ENCODE measurements at places on chromosomes 2 and 18.

DNA sequence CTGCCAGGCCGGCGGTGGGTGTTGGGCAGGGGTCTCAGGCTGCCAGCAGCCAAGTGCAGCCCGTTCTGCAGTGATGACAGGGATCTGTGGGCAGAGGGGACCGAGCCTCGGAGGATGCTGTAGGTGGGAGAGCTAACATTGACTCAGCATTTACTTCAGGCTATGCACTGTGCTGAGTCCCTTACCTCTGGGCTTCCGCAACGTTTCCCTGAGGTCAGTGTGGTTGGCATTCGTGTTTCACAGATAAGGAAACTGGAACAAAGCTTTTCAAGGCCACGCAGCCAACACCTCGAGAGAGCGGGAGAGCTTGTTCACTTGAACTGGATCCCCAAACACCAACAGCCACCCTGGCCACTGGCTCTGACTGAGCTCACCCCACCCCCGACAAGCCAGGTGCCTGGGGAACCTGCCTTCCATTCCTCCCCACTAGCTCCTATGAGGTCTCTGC is 839 bp upstream of the GPR148 start:
- DNase-seq: no peak

- DNase-seq: no peak
Observed at GRCh38 chr18:79738581-79739439, 58.9 kb upstream of the KCNG2 start.

- DNase-seq: no peak
Observed at GRCh38 chr2:25558262-25558661, 115.1 kb downstream of the DTNB start.

GRCh38 chr18:7011142-7011541 is 106.5 kb downstream of the LAMA1 start:
- no peak for DNase-seq

- no peak for DNase-seq
Observed at GRCh38 chr2:66772618-66773017, 337.7 kb downstream of the MEIS1 start.

- DNase-seq: no peak
Observed at GRCh38 chr2:229176136-229176535, 95.0 kb downstream of the PID1 start.

- DNase-seq: no peak
Observed at GRCh38 chr18:48640566-48641270, 101.9 kb downstream of the CTIF start.

GRCh38 chr2:182245963-182246362 is 180.9 kb downstream of the PDE1A start:
- DNase-seq: no peak

GRCh38 chr2:109563980-109564550 is 49.7 kb downstream of the SEPTIN10 start:
- no peak for DNase-seq

GRCh38 chr2:135175177-135175576 is 123.1 kb downstream of the RAB3GAP1 start:
- DNase-seq: no peak

DNA sequence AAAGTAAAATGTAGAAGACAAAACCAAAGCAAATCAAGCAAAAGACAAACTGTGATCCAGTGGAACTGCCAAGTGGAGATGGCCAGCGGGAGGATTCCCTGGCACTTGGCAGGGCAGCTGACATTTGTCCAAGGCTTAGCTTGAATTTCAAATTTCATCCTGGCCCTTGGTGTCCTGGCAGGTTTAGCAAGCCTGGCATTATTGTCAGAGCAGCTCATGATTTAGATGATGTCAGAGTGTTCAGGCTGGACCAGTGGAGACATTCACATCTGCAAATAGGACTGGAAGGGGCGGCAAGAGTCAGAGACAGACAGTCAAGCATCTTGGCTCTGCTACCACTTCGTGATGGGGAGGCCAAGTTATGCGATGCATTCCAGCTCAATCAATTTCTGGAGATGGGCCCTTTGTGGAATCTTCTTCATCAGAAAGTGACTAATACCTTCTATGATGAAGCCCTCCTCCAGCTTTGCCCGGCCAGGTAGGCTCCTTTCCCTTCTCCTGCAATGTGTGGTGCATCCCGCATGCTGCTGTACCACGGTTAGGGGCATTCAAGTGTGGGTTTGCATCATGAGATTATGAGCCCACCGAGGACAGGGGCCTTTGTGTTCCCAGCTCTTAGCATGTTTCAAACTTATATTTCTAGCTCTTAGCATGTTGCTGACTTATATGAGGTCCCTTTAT is 199.7 kb downstream of the ANKRD30B start:
- no peak for DNase-seq

GRCh38 chr2:239380831-239381708 is 19.8 kb downstream of the HDAC4 start:
- no peak for DNase-seq

DNA sequence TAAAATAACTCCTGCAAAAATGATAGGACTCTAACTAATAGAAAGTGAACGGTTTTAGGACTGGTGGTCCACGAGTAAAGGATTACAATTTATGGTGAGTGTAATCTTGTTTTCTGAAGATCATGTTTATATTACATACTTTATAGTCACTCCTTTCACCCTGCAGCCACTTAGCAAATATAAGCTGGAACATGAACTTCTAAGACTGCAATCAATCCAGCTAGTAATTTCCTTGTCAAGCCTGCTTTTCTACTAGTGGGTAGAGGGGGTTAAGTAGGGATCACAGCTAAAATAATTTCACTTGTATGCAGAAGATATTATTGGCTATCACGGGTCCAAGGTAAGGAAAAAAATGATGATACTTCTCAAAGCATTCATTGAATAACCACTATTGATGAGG is 125.5 kb upstream of the NETO1 start:
- no peak for DNase-seq

- DNase-seq: no peak
Observed at GRCh38 chr2:231933916-231934401, 7.8 kb upstream of the NPPC start.
